AG04450 (cell line): ENCODE measurements at places on chromosomes 7 and 10.

DNA sequence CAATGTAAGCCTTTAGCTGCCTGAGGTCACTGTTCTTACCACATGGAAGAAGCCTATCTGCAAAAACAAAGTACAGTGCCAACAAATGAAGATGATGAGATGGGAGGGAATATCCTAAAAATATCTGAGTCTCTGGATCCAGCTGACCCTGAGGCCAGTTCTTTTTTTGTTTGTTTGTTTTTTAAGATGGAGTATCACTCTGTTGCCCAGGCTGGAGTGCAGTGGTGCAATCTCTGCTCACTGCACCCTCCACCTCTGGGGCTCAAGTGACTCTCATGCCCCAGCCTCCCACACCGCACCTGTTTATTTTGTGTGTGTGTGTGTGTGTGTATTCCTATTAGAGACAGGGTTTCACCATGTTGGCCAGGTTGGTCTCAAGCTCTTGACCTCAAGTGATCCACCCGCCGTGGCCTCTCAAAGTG is 44.9 kb downstream of the HYCC1 start:
- DNase-seq, result no peak

DNA sequence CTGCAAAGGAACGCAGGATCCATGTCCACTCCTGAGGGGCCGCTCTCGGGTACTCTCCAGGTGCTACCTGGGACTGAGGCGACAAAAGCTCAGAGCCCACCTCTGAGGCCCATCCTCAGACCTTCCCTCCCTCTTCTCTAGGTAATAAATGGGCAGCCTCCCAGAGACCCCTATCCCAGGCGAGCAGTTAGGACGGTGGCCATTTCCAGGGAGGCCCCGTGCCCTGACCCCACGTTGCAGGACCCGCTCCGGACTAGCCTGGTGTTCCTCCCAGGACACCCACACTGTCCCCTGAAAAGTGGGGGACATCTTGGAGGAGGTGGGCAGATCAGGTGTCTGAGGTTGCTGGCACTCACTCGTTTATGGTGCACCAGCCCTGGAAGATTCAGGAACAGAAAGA is 44.3 kb downstream of the PRKAG2 start:
- DNase-seq, result no peak

- DNase-seq, result no peak
Observed at GRCh38 chr7:108079276-108079647, 50.9 kb downstream of the LAMB4 start.

DNA sequence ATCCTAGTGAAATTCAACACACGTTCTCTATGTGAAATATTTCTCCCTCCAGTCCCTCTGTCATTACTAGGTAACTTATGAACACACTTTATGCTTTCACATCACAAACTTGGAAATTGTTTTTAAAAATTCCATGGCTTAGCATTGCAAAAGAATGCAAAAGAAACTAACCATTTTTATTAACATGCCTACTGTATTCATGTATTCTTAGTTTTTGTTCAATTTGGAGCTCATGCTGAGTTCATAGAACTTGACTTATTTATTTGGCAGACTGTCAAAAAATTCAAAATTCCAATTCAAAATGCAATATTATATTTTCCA is 155.0 kb upstream of the SEMA3C start:
- DNase-seq, result no peak

DNA sequence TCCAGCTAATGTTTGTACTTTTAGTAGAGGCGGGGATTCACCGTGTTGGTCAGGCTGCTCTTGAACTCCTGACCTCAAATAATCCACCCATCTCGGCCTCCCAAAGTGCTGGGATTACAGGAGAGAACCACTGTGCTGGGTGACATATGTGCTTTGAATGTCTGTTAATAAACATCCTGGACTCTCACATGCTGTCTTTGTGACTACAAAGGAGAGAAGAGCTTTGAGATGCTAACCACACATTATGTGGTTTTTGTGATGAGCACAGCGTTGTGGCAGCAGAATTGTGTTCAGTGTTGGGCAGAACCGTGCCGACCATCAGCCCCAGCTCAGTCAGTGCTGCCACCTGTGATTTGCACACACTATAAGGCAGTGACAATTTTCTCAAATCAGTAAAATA is 500.1 kb upstream of the KLF6 start:
- no peak for DNase-seq

GRCh38 chr7:71498381-71498780 is 366.4 kb downstream of the GALNT17 start:
- no peak for DNase-seq

- DNase-seq, result no peak
Observed at GRCh38 chr7:122885583-122886356, 490 bp downstream of the CADPS2 start.

GRCh38 chr7:497946-498655 is 21.5 kb downstream of the PDGFA start:
- no peak for DNase-seq

- no peak for DNase-seq
Observed at GRCh38 chr7:80263333-80263732, 128.7 kb downstream of the GNAI1 start.

DNA sequence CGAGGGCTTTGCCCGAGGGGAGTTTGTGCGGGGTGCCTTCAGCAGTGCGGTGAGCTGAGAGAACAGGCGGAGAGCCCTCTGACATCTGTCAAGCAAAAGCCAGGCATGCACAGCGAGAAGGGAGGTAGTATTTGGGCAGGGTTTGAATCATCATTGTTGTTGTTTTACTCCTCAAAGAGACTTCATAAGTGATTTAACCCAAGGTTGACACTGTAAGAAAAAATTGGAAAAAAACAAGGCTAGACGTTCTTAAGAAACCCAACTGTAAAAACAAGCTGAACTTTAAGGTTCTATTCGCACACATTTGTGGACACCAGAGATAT is 1.3 kb downstream of the ADAM22 start:
- DNase-seq, result no peak

- no peak for DNase-seq
Observed at GRCh38 chr10:126420567-126421300, 32.5 kb upstream of the ADAM12 start.

- no peak for DNase-seq
Observed at GRCh38 chr7:7318601-7319000, 136.3 kb downstream of the C1GALT1 start.

DNA sequence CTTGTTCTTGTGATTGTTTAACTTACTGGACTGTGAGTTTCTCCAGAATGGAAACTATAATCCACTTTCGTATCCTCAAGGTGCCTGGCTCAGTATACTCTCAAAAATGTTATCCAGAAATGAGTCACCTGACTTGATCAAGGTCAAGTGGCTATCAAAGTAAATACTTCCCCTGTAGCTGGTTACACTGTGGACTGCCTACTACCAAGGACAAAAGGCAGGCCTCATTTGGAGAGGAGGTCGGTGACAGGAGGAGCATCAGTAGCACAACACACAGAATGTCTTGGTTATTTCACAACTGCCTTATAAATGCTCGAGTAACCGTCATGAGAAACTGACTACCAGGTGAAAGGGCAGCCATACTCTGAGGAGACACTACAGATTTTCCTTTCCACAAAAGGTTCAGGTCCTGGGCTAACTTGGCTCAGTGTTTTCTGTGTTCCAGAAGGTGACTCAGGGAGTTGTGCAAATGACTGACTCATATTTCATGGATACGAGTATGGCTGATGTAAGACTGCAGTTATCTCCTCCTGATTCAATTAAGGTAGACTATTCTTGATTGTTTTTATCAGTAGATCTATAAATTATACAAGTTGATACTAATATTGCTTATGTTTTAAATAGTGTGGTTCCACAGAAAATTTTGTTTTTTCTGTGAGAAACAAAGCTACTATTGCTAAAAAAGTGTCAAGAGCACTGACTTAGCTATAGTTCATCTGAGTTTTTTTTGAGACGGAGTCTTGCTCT is 4.2 kb upstream of the CCNY start:
- DNase-seq, result peak; percentile 66

DNA sequence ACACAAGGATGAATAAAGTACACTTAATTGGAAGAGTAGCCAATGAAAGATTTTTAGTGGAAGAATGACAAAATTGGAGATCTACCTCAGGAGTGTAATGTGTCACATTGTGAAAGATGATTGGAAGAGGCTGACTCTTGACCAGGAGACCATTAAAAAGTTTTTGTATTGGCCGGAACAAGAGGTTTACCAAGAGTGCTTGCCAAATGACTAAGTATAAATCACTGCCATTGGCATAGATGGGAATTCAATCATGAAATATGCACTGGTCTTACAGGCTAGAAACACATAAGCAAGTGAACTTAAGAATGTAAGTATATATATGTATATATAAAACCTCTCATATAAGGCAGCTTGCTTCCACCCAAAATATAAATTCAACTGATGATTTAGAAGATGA is 58.7 kb upstream of the TFEC start:
- no peak for DNase-seq

GRCh38 chr10:89374713-89375141 is 3.1 kb upstream of the IFIT1B start:
- DNase-seq, result no peak

DNA sequence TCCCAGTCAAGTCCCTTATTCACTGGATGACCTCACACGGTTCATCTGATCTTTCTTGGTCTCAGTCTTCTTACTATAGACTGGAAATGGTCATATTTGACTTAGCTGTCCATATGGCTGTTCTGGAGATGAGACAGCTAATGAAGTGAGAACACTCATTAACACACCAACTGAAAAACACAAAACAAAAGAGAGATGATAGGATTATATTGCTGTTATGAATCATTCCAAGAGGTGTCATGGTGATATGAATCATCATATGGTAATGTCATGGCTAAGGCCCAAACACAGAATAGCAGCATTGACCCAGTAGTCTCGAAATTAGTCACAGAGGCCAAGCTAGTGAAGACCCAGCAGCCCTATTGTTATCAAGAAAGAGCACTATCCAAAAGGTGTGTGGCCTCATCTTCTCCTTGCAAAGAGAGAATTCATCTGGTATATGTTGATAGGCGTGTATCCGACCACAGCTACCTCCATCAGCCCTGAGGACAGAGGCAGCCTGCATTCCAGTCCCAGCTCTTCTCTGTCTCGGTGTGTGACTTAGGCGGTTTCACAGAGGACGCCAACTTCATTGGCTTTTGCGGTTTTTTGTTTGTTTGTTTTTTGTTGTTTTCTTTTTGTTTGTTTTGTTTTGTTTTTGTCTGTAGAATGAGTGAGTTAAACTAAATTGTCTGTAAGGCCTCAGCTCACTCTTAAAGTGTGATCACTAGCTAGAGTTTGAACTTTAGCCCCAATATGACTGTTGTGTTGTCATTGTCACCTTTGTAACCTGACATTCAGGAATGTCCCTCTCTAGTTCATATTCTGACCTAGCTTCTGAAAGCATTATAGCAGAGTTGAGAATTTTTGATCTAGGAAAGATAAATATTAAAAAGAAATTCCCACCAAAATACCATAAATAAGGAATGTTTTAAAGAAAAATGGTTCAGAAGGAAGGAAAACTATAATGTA is 97.4 kb upstream of the PDCD4 start:
- no peak for DNase-seq

- no peak for DNase-seq
Observed at GRCh38 chr7:14137676-14138075, 148.2 kb upstream of the ETV1 start.

DNA sequence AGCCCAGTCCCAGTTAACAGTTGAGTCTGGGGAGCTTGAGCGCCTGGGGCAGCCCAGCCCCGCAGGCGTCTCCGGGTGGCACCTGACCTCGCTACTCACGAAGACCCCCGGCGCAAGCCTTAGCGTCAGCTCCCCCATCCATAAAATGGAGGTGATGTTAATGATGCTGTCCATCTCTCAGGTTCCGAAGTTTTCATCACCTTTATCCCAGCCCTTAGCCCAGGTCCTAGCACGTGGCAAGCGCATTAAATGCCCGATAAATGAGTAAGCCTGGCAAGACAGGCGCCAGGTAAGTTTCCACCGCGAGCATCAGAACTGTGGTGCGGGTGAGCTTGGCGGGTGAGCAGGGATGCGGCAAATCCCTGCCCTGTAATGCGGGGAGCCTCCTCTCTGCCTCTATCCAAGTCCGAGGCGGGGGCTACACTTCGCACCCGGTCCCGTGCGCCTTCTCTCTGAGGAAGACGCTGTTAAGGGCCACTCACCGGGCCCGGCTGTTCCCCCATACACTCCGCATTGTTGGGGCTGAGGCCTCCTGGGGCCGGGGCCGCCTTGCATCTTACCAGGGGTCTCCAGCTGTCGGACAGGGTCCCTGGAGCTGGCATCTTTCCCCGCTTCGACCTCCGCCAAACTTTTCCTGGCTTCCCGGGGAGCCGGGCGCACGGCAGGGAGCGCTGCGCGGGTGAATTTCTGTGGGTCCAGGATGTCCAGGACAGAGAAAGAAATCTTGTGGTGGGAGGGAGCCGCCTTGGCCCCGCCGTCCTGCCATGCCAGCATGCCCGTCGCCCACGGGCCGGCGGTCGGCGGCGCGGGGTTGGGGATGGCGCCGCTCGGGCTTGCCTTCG is 444 bp downstream of the NKX1-2 start:
- DNase-seq, result no peak

- DNase-seq, result no peak
Observed at GRCh38 chr10:91150631-91151030, 69.8 kb upstream of the PCGF5 start.

- DNase-seq, result peak; percentile 97
Observed at GRCh38 chr10:4243651-4244050, 458.6 kb upstream of the KLF6 start.

DNA sequence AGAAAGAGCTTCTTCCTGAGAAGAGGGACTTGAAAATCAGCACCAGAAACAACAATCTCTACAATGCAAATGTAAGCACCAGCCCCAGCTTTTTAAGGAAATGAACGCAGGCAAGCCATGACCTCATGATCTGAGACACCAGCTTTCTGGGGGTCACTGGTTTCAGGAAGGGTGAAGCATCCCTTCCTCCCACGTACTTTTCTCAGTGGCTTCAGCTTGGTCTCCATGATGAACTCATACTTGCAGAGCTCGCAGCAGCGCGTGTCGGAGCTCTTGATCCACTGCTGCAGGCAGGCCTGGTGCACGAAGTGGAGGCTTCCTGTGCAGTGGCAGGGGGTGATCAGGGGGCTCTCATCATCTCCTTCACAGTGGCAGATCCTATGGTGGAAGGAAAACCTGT is 87.0 kb downstream of the ALOX5 start:
- DNase-seq, result no peak

- no peak for DNase-seq
Observed at GRCh38 chr7:157970744-157971143, 616.9 kb downstream of the PTPRN2 start.

DNA sequence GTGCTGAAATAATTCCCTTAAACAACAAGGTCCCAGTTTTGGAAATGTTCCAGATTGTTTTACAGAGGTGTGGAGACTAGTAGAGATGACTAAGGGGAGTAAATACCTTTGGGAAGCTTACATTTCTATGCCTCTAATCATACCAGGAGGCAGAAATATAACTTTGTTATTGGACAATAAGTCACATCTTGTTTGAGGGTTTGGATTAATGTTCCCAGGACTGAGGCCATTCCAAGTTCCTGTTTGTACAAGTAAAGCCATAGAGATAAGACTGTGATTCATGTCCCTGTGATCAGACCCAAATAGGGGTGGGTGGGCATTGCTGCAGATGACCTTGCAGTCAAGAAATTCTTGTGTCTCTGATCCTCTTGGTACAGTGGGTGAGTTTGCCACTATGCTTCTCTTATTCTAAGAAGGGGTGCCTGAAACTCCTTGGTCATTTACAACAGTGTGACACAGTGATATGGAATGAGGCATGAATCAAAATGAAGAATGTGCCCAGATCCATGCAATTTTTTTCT is 508.3 kb downstream of the SORCS3 start:
- no peak for DNase-seq
